ENCODE measurements at places on chromosomes 5 and 9. TPM values are rescaled to one million over a fixed set of nuclear protein-coding genes. Genes with fewer than 3 reads are reported as not detected.

PRKACG gene
- total RNA-seq: not detected

GEMIN5 gene
- total RNA-seq: 25.5 TPM

PTGES gene
- total RNA-seq: 3.9 TPM

SOX30 gene
- total RNA-seq: 0.11 TPM

WDR38 gene
- total RNA-seq: not detected

IL3 gene
- total RNA-seq: not detected
